ENCODE measurements at places on chromosomes 7 and 10.

DNA sequence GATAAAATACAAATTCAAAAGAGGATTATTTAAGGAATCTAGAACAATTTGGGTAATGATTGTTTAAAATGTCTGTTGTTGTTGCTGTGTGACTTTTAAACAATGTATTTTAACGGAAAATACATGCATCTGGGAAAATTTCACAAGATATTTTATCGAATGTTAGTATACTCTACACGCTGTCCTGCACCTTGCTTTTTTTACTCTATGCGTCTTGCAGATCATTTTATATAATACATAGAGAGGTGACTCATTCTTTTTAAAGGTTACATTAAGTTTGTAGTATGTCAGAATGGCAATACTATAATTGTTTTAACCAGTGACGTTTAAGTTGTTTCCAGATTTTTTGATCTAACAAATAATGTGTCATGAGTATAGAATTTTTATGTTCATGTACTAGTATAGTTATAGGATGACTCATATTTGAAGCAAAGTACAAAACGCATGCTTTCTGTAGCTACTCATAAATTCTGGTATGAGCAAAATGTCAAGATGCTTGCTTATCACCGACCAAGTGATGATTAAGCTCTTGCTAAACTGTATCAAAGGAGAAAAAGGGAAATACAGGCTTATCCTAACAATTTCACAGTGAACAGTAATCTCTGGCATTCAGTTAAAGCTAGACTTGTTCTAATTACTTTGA lies 4.9 kb downstream of the DKK1 start:
- no peak for DNase-seq

- DNase-seq: peak; percentile 78
These were observed 53.8 kb downstream of the INPP5A start for GRCh38 chr10:132591166-132591971.

- DNase-seq: no peak
These were observed 134.1 kb upstream of the SP4 start for GRCh38 chr7:21293771-21294170.

GRCh38 chr7:151390598-151391357 lies 19.1 kb downstream of the WDR86 start:
- no peak for DNase-seq

GRCh38 chr10:27153845-27154193 lies 365 bp downstream of the YME1L1 start:
- no peak for DNase-seq
